ENCODE measurements at places on chromosomes 12 and 14.

DNA sequence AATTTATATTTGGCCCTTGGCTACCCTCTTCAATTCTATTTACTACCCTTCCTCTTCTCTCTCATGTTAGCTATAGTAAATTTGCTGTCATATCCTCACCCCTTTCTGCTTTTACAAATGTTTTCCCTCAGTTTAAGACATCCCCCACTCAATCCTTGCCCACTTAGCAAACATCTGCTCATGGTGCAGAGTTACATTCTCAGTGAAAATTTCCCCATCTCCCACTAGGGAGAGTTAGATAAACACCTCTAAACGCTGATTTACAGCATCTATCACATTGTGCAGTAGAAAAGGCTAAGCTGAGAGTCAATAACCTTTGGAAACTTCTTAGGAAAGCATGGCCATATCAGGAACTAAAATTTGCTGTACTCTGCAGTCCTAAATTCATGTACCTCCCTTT lies 69.0 kb downstream of the DENND5B start:
- no peak for DNase-seq

- DNase-seq: no peak
These were observed 124.2 kb downstream of the GLT1D1 start for GRCh38 chr12:128977441-128977840.

DNA sequence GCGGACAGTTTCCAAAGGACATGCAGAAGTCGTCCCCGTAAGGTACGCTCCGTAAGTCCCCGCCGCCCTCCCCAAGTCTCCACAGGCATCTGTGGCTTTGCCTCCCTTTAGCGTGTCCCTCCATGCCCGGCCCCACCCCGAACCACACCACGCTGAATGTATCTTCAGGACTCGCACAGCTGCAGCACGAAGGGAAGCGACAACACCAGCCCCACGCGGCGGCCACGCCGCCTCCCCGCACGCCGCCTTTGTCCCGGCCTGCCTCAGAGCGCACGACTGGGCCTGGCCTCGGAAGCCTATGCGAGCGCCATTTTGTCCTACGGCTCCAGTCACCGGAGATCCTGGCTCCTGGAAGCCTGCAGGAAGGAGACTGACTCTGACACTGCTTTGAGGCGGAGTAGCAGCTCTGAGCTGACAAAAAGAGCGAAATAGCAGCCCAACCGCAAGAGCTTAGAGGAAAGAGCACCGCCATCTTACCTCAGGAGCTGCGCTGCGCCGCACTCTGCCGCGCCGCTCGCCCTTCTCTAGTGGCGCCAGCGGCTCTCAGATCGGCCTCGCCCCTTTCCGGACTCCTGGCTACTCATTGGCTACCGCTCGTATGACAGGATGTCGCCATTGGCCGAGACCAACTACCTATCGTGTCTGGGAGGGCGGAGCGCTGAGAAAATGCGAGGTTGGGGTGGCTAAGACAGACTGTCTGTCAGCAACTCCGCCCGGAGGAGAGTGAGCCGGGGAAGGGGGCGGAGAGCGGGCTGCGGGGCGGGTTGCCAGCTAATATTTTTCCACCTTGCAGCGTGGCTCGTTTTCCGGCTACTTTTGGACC lies at the start of gene KANSL2:
Gene KANSL2 (minus strand): TSS at position 529 of the 823 bp plus-strand sequence. CDS start 606 bp downstream, outside the sequence.
- DNase-seq: peak; percentile 95

- DNase-seq: no peak
These were observed 12.1 kb upstream of the OR6J1 start for GRCh38 chr14:22656226-22656625.

- DNase-seq: no peak
These were observed 15.0 kb upstream of the NT5DC3 start for GRCh38 chr12:103855896-103856657.

DNA sequence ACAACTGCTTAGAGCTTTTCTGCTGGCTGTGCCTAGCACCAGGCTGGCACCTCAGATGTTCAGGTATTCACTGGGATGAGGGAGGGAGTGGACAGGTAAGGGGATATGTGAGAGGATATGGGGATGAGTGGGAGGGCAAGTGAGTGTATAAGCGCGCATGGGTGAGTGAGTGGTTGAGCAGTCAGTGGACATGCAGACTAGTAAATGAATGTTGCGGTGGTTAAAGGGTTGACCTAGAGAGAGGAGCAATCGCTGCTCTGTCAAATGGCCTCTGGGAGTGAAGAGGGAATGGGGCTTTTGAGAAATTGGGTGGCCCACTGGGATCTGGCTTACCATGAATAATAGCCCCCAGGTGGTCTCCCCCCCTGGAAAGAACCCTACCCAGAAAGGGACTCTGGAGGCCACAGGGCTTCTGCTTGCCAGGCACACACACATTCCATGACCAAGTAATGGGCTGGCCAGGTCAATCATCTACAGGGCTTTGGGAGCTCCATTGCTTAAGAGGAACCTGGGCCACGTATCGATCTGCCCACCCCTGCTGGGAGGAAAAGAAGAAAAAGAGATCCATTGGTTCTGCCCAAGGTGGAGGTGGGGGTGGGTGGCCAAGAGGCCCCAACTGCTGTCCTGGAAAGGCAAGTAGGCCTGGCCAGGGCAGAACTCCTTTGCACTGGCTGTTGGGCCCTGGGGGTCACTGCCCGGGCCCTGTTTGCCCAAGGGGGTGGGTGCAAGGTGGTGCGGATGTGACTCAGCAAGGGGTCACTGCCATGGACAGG lies 30.8 kb upstream of the ZFP36L1 start:
- no peak for DNase-seq
